ENCODE measurements at places on chromosomes 16 and 17.

DNA sequence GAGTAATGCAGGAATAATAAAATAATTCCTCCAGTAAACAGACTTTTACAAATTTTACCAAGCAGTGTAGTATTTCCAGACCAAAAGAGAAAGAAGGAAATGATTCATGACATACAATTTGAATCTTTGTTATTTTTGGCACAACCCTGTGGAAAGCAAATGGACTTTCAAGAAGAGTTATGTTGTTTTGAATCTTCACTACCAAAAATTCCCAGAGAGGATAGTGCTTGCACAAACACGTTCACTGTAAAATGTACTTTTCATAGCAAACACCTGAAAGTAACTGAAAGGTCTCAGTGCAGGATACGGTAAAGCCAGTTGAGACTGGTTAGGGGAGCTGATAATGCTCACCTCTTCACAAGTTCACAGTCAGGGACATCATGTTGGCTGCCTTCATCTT lies 107.1 kb downstream of the USP22 start:
- DNase-seq = peak; percentile 52

DNA sequence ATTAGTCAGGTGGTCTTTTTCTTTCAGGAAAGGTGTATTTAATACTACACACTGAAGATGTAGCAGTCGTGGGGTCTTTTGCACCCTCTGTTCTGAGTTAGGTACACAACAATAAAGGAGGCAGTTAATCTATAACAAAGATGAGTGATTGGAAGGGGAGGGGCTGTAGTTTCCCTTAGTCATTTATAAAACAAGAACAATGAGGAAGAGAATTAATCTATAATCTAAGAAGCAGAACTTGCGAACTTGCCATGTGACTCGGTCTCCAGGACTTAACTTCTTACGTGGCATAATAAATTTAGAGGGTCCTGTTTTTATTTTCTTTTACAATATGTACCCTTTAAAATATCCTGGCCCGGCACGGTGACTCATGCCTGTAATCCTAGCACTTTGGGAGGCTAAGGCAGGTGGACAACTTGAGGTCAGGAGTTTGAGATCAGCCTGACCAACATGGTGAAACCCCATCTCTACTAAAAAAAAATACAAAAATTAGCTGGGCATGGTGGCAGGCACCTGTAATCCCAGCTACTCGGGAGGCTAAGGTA lies 8.6 kb upstream of the APPBP2 start:
- DNase-seq = no peak

- DNase-seq = no peak
These were observed 28.9 kb downstream of the CPSF4L start for GRCh38 chr17:73232587-73233373.

GRCh38 chr17:44219616-44220212 lies at the start of gene UBTF:
TSS of gene UBTF (minus strand) at chr17:44219675. CDS start at chr17:44218229, 1,446 bp downstream.
- peak; percentile 86 for DNase-seq

DNA sequence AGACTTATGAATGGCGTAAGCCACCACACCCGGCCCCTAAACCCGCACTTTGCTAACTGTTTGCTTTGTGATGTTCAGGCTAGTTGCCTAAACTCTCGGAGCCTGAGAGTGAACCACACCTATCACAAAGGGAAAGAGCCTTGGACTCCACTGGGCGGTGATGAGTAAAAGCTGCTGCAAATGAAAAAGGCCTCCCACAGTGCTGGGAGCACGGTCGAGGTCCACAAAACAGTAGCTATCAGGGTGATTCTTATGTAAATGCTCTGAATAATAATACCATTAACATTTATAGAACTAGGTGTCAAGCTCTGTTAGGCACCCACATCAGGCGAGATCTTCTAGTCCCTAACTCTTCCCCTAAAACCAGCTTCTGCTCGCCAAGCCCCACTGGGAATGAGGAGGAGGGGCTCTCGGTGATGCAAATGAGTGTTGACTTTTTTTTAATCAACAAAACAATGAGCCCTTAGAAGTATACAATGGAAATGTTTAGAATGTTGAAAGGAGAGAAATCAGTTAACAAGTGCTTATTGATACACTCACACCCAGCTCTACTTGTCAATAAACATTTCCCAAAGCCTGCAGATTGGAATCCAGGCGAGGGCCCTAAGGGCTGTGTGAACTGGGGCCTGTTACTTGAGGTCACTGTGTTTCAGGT lies 19.8 kb downstream of the FBRS start:
- DNase-seq = no peak

DNA sequence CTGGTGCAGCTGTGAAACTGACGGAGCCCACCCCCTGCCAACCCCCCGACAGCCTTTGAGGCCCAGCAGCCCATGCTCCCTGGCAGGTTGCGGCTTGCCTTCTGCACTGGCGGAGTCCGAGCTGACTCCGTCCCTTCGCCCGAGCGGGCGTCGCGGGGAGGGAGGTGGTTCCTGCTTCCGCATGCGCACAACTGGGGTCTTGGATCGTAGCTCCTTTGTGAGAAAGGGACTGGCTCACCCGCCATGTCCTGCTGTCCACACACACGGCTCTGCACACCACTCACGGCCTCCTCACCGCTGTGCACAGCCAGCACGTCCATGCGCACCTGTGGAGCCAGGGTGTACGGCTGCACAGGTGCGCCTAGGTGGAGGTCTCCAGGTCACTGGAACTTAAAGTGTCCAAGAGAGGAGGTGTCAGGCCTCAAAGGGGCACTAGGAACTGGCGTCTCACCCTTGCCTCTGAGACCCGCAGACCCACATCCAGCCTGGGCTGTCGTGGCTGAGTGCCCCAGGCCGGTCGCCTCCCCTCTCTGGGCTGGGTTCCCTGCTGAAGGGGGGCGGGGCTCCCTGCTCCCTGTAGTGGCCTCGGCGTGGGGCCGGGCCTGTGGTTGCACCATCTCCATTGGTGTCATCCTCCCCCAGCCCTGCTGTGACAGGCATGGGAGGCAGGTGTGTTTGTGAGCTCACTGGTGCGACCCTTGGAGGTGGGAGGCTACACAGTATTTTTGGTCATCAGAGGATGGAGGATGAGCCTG lies 45.3 kb downstream of the JPH3 start:
- no peak for DNase-seq

GRCh38 chr16:86073103-86073625 lies 174.2 kb downstream of the IRF8 start:
- DNase-seq = no peak

DNA sequence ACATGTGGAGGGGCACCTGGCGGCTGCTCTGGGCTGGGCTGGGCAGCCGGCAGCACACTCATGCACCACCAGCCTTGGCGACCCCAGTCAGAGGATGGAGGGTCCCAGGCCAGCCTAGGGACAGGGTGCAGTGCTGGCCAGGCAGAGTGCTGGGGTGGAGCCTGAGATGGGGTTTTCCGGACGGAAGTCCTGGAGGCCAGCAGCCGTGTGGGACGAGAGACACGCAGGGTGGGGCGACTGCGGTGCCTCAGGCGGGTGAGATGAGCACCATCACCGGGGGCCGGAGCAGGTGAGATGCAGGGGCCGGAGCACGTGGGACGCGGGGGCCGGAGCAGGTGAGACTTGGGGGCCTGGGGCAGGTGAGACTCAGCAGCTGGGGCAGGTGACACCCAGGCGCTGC lies 55.2 kb downstream of the LMF1 start:
- DNase-seq = no peak

DNA sequence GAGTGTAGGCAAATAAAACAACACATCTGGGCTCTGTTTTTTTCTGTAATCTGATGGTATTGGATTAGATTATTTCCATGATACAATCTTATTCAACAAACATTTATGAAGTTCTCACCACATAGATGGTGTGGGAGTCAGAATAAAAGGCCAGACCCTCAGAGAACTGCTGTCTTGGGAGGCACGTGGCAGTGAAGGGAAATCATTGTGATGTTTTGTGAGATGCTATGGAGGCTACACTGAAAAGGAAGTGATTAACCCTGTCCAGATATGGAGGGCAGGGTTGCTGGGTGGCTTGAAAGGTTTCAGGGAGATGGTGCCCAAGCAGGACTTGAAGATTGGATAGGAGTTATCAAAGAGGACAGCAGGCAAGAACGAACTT lies 35.6 kb downstream of the DHRS7B start:
- no peak for DNase-seq

GRCh38 chr17:30920683-30921543 lies 832 bp upstream of the ADAP2 start:
- DNase-seq = no peak

DNA sequence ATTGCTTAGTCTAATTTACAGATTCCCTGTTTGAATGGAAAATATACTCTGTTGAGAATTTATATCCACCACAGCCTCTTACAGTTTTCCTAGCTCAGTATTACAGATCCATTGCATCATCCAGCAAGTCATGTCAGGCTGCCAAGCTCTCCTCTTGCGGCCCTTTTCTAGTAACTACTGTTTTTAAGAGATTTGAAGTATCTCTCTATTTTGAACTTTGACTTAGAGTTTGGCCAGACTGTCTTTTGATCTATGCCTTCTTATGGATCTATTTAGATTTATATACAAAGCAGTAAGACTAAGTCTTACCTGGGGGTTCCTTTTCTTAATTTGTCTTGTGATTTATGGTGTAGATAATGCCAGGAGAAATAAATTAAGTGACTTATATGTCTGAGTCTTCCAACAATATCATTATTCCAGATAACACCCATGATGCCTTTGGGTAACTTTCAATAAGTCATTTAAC lies 53.1 kb upstream of the ABCC11 start:
- peak; percentile 56 for DNase-seq

DNA sequence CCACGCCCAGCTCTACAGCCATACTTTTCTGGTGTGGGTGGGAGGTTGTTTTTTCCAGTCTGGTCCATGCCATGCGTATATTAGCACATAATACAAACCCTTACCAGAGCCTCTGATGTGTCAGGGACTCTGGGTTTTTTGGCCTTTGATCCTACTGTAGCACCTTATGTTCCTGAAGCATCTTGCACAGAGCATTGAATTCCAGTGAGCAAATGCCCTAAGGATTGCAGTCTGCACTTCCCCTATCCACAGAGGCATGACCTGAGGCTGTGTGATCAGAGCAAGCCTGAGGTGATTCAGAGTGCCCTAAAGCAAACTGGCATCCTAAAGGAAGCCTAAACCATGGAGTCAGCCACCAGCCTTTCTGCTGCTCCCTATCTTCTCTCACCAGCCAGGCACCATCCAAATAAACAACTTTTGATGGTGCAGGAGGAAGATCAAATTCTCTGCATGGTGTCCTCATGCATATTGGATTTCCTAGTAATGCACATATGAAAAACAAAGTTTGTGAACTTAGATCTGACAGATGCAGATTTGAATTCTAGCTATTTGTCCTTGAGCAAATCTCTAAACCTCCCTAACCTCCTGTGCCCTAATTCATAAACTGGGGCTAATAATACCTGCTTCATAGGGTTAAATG lies 41.2 kb upstream of the HAS3 start:
- DNase-seq = no peak

- no peak for DNase-seq
These were observed 46.1 kb upstream of the NKD1 start for GRCh38 chr16:50501986-50502615.

GRCh38 chr16:84774810-84775209 lies 45.0 kb upstream of the CRISPLD2 start:
- DNase-seq = no peak

- DNase-seq = no peak
These were observed 11.5 kb downstream of the KCNJ12 start for GRCh38 chr17:21387616-21388015.

DNA sequence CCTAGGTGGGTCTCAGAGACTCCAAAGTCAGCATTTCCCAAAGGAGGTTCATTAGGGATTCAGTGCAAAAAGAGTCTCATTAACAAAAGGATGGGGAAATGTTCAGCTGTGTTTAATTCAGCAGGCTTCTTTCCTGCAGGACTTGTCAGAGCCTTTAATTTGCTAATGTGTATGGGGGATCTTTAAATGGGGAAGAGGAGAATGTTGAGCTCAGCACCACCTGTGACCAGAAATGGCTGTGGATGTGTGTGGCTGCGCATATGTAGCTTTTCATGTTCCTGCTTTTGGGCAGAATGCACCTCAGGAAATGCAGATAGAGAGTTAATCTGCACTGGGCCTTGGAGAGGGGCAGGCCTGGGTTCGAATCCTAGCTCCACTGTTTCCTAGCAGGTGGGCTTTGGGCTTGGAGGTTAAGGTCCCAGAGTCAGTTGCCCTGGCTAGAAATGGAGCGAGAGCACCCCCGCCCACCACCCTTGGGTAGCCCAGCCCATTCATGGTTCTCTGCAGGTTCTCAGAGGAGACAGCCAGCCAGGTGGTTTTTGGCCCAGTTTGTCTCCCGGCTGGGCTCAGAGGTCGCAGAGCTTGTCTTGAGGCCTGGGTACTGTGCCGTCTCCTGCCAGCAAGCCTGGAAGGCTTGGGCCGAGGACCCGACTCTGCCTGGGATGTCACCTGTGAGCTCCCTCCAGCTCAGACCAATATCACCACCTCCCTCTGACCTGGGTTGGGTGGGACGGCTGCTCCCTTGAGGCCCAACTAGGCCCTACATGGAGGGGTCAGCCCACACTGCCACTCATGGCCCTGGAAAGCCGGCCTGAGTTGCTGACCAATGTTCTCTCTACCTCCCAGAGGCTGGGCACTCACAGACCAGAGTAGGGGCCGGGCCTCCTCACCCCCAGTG lies 9.3 kb downstream of the ADCY7 start:
- no peak for DNase-seq

- DNase-seq = no peak
These were observed 99.5 kb downstream of the CDYL2 start for GRCh38 chr16:80704751-80705505.

- DNase-seq = no peak
These were observed 276.4 kb upstream of the PSMD7 start for GRCh38 chr16:74020095-74020670.

- no peak for DNase-seq
These were observed 61.9 kb upstream of the CRYM start for GRCh38 chr16:21339941-21340340.

- DNase-seq = no peak
These were observed 5.7 kb upstream of the TOB1 start for GRCh38 chr17:50871898-50872297.

DNA sequence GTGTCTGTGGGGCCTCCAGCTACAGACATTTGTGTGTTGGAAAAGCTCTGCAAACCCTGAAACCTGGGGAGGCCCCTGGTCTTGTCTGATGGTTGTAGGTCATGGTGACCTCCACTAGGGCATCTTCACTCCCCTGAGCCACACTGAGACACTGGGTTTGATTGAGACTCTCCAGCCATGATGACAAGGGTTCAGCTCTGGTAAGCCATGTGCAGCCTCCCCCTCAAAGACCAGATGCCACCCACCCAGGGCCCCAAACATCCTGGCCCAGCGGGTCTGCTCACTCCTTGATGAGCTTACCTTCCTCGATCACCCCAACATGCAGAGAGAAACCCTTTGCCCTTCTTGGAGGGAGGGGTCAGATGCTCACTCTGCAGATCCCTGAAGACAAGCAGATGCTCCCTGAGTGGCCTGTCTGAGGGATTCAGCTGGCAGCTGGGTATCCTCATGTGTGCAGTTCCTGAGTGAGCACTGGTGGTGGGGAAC lies 101.6 kb downstream of the METRNL start:
- no peak for DNase-seq

GRCh38 chr16:20847550-20847949 lies 41.2 kb downstream of the REXO5 start:
- no peak for DNase-seq

Data from muscle of back (tissue), 13 donors.